ENCODE measurements at places on chromosomes 6 and 20.

- no peak for DNase-seq
Observed at GRCh38 chr6:131825946-131826345, 18.1 kb downstream of the ENPP1 start.

GRCh38 chr6:38310061-38310460 lies 329.7 kb downstream of the BTBD9 start:
- no peak for DNase-seq

DNA sequence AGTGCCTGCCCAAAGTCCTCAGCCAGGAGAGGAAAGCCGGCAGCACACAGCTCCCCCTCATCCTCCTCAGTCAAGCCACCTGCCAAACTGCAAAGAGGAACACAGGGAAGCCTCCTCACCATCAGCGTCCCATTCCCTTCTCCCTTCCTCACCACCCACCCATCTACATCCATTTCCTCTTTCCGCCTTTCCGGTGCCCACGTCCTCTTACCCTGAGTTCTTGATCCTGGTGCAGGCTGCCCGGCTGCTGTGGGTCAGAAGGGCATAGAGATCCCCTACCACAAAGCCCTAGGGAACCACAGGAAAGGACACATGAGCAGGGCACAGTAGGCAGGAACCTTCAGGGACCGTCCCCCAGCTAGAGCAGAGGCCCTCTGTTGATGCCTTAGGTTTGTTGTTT lies 6.0 kb downstream of the GNMT start:
- no peak for DNase-seq

- DNase-seq: no peak
Observed at GRCh38 chr6:16122197-16122596, 6.7 kb upstream of the MYLIP start.

GRCh38 chr6:158694913-158695312 lies 45.1 kb downstream of the SYTL3 start:
- DNase-seq: no peak
